ENCODE measurements at places on chromosomes 7 and 10.

- no peak for DNase-seq
These were observed 2.0 kb upstream of the DNAJC12 start for GRCh38 chr10:67839951-67840350.

GRCh38 chr10:63346015-63346441 lies 119.7 kb downstream of the JMJD1C start:
- no peak for DNase-seq

DNA sequence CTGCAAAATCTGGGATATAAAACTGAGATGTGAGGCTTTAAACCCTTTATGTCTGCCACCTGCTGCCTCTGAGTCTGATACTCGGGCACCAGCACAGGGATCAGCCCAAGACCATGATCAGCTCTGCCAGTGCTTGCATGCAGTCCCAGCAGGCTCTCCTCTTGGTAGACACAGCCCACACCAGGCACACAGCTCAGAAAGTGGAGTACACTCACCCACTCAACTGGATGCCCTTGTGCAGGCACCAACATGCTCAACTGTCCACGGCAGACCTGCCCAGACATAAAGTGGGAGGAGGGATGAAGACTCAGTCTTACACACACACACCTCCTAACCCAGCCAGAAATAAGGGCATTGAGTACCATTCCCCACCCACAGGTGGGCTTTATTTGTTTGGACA lies 18.2 kb upstream of the MYH16 start:
- DNase-seq, result no peak

- no peak for DNase-seq
These were observed 297.2 kb downstream of the C7orf25 start for GRCh38 chr7:42614636-42615035.

GRCh38 chr10:20623546-20623945 lies 273.6 kb downstream of the NEBL start:
- DNase-seq, result no peak

GRCh38 chr7:73973091-73973490 lies 54.9 kb upstream of the ELN start:
- DNase-seq, result no peak

GRCh38 chr10:78910021-78910420 lies 158.7 kb upstream of the ZMIZ1 start:
- DNase-seq, result no peak

DNA sequence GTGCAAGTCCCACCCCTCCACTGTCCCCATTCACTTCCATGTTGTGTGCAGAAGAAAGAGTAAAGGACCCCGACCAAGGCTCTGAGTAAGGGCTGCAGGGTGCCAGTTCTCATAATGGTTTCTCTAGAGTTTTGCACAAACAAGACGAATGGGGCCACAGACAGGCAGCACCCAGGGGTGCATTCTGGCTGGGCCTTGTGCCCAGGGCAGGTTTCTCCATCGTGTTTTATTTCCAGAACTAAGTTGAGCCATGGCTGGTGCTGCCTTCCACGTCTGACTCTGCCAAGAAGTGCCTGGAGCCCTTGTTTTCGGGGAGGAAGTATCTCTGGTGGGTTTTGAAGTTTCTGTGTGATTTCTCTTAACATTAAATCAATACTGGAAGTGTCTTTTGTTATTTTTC lies 95.0 kb upstream of the SDK1 start:
- no peak for DNase-seq

DNA sequence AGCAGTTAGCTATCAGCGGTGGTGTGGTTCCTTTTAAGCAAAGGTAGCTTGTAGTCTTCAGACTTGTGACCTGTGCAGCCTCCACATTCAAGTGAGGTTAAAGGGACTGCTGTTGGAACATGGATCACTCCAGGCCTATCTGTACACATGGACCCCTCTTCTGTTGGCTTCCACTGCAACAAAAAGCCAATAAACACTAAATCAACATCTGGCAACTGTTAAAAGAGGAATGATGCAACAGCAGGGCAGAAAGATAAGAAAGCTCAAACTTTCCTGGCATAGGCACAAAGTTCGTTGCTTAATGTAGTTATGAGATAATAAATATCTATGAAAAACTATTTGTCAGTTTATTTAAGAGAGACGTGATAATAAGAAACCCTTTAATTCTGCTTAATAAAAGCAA lies 4.0 kb upstream of the MINPP1 start:
- DNase-seq, result no peak

- no peak for DNase-seq
These were observed 29.1 kb downstream of the MKX start for GRCh38 chr10:27716521-27716920.

GRCh38 chr7:14988941-14989340 lies 86.4 kb upstream of the DGKB start:
- DNase-seq, result no peak

DNA sequence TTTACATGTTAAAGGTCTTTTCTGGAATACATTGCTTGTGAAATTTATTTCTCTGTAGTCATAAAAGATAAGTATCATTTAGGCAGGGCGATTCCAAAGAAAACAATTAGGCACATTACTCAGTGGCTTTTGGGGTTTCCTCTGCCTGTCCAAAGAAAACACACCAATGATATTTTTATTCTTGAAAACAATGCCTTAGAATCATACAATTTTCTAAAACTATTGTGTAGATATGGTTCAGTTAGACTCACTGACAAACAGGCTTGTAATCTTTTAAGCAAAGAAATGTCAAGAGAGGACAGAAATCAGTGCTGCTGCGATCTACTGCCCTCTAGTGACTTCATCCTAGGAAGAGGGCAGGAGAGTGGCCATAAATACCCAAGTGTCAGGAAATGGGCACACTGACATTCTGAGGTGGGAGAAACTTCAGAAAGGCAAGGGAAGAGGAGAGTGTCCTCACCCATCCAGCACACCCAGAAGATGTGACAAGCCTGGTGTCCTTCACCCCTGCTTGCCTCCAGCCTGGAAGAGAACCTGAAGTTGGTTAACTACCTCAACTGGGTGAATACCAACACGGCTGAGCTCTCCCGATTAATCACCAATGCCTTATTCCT lies 120.5 kb downstream of the GALNT11 start:
- peak; percentile 26 for DNase-seq

- no peak for DNase-seq
These were observed 22.0 kb downstream of the STEAP1B start for GRCh38 chr7:22477876-22478450.

- no peak for DNase-seq
These were observed 18.0 kb upstream of the MEST start for GRCh38 chr7:130473876-130474275.

DNA sequence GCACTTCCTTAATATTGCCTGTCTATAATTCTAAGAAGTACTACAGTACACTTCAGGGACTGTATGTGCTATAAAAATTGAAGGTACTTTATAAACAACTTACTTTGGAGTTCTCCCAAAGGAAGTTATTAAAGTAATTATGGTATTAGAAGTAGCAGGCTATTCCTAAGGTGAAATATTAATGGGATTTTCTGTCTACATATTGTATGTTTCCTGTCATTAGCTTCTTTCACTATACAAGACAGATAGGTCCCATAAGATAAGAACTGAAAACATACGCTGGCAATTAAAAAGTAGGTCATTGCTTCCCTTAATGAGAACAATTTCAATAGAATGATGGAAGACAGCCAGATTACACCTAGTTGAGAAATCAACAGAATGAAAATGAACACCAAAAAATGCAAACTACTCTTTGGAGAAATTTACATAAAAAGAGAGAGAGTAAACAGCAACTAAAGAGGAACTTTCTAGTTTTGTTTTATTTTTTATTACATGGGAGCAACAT lies 147.0 kb downstream of the HBP1 start:
- DNase-seq, result no peak

DNA sequence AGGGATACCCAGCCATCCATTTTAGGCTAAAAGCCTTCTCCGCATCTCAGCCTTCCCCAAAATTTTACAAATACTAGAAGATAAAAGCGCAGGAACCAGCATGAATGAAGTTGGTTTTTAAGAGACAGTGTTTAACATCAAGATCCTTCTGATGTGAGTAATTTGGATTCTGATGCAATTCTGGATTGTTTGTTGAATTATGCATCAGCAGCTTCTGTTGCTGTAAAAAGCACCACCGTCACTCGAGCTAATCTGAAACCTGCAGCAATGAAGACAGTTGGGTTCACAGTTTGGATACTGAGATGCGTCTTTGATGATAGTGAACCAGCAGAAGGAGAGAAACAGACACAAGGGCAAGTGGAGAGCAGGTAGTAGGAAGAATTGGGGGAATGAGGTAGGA lies 179.2 kb downstream of the PLXNA4 start:
- no peak for DNase-seq

DNA sequence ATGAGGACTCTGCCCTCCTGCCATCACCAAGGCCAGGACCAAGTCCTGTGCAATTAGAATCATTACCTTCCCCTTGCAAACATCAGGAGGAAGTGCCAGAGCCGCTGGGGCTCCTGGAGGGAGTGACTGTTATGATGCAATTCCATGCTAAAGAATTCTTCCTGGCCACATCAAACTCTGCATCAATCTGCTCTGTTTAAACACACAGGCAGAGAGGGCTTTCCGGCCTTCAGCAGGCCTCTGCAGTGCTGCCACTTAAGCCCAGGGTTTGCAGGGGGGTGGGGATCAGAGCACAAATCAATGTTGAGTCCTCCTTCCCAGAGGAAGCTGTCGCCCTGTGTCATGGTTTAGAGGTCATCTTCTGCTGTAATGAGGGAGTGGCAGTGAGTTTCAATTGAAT lies 58.1 kb downstream of the CTBP2 start:
- DNase-seq, result no peak

DNA sequence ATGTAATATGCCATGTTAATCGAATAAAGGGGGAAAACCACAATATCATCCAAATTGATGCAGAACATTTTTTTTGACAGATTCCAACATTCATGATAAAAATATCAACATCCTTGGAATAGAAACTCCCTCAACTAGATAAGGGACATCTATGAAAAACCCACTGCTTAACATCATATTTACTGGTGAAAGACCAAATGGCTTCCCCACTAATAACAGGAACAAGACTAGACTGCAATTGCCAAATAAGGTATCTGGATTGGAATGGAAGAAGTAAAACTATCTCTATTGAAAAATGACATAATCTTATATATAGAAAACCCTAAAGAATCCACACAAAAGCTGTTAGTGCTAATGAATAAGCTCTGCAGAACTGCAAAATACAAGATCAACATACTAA lies 27.8 kb downstream of the SMURF1 start:
- DNase-seq, result no peak

GRCh38 chr10:121288864-121289661 lies 309.2 kb downstream of the FGFR2 start:
- DNase-seq, result no peak

DNA sequence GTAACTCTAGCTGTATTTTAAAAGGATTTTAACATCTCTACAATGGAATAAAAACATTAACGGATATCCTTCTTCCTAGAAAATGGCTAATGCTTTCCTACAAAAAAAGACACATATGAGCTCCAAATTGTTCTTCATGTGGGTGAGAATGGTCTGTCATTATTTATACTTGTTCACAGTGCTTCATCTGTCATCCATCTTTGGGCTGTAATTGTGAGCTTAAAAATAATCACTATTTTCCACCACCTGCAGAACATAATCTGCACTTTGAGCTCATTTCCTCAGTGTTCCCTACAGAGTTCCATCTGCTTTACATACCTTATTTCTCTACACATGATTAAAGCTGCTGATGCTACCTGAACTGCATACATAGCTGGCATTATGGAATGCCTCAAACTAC lies 979.1 kb upstream of the C7orf33 start:
- no peak for DNase-seq

DNA sequence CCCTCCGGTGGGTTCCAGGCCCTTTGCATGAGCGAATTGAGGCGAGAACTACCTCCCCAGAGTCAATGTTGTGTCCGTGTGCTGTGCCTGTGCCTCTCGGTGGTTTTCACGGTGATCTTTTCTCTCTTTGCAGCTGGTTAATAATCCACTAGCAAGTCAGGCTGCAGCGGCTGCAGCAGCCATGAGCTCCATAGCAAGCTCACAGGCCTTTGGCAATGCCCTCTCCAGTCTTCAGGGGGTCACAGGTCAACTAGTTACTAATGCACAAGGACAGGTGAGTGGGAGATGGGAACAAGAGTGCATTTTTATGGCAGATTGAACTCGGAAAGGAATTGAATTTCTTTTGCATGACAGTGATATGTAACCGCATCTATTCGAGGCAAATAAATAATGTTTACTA lies 159.7 kb upstream of the YAE1 start:
- no peak for DNase-seq

- no peak for DNase-seq
These were observed 19.0 kb upstream of the LAMB4 start for GRCh38 chr7:108149119-108149518.

- DNase-seq, result no peak
These were observed 12.1 kb downstream of the ZSCAN21 start for GRCh38 chr7:100061518-100062193.

DNA sequence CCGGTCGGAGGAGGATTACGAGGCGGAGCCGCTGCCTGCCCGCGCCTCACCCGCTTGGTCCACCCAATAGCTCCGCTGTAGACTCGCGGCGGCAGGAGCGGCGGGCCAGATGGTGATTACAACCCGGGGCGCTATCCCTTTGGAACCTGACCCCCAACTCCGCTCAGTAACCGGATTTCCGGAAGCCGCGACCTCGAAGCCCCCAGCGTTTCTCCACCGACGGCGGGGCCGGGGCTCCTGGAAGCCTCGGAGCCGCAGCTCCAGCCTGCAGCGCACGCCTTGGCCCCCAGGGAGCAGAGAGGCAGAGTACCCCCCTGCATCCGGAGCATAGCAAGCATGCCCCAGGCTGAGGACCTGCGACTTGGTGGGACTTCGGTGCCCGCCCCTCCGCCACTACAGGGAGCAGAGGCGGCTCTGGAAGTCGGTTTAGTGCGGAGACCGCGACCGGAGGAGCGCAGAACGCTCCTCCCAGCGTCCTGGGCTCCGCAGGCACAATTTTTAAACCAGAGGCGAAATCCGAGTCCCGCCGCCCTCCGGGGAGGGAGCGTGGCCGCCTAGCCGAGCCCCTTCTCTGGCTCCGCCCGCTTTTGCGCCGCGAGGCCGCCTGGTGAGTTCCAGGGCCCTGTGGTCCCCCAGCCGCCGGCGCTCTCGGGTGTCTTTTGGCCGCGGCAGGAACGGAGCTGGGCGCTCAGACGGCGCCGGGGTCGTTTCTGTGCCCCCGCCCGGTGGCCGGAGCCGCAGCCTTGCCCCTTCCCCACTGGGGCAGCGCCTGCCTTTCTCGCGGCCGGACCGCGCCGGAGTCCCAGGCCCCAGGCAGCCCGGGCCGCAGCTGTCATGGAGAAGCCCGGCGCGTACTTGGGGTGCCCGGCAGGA lies 28.2 kb upstream of the BMS1 start:
- no peak for DNase-seq

- no peak for DNase-seq
These were observed 51.7 kb downstream of the HSPA12A start for GRCh38 chr10:116690356-116691322.

Measured in thymus (tissue), 14 donors.